CD4-positive, CD25-positive, alpha-beta regulatory T cell (primary cell): ENCODE measurements at places on chromosomes 16 and 17. TPM values are rescaled to one million over a fixed set of nuclear protein-coding genes. Genes with fewer than 3 reads are reported as not detected.

The NEUROD2 gene
- polyA plus RNA-seq = not detected

The ASPA gene
- not detected for polyA plus RNA-seq

The KRT33B gene
- polyA plus RNA-seq = not detected

DNA sequence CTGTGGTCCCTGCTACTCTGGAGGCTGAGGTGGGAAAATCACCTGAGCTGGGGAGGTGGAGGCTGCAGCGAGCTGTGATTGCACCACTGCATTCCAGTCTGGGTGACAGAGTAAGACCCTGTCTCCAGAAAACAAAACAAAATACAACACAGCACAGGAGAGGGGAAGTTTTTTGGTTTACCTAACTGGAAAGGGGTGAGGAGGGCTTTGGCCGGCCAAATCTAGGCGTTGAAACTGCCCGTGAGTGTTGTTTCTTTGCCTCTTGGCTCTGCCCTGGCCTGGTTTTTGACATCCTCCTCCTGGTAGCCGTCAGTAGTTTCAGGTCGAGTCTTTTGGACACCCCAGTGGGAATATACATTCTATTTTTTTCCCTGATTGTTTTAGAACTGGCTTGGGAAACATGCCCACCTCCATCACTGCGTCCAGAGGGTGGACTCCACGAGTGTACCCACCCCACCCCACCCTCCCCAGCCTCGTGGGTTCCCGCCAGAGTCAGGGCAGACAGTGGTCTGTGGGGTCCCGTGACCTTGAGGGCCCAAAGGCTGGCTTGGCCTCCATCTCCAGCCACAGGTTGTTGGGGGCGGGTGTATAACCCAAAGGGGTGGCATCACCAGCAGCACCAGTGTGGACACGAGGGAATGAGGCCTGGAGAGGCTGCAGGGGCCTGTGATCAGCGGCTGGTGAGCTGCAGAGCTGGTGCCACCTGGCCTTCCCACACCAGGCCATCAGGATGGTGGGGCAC, 42.7 kb downstream of the NT5M start:
- no peak overlapping the region for H3K4me3 ChIP-seq
- no peaks in the 10 kb centered on the region for H3K36me3 ChIP-seq
- no peak overlapping the region for H3K27ac ChIP-seq
- H3K4me1 ChIP-seq = no peaks in the 10 kb centered on the region

GRCh38 chr17:40896916-40897455, 11.9 kb upstream of the KRT20 start:
- no peak overlapping the region for H3K4me3 ChIP-seq
- H3K27me3 ChIP-seq = peaks cover 13% of the 10 kb centered on the region
- H3K27ac ChIP-seq = no peak overlapping the region
- H3K4me1 ChIP-seq = no peaks in the 10 kb centered on the region

DNA sequence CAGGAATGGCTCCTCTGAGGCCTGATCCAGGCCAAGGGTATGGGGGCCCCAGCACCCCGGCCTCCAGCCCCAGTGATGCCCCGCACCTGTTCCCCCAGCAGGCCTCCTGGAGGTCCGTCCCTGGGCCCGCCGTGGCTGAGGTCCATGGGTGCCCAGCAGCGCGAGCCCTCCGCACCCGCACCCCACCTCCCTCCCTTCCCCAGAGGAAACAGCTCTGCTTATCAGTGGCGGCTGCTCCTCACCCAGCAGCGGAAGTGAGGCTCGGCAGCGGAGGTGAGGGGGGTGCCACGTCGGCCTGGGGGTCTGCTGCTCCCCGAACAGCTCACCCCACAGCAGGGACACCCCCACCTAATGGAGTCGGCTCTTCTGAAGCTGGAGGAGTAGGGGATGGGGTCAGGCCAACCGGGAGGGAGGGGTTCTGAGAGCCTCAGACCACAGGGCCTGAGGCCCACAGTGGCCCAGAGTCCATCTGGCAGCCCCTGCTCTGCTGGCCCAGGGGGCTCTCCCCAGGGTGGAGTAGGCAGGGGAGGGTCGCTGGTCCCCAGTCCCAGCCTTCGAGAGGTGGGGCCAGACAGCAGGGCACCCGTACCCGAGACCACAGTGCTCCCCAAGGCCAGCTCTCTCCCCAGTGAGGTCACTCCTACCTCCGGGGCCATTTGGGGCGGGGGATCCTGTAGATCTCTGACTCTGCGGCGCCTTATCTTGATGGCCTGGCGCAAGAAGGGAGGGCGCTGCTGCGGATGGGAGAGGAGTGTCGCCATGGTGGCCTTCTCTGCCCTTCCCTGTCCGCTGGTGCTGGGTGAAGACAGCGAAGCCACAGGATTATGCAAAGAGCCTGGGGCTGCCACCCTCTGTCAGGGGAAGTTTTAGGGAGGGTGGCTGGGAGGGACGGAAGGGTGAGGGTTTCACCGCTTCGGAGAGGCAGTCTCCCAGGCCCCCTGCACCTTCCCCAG, at the start of gene UNC13D:
Gene UNC13D (minus strand): TSS at position 828 of the 953 bp plus-strand sequence. CDS start 67 bp downstream, at position 761.
- peaks cover 51% of the 10 kb centered on the region for H3K36me3 ChIP-seq
- peak within 1 kb of the TSS; percentile 69 for H3K4me3 ChIP-seq
- DNase-seq = peak; percentile 52
- H3K4me1 ChIP-seq = peaks cover 42% of the 10 kb centered on the region
- H3K27ac ChIP-seq = peak within 1 kb of the TSS; percentile 91

GRCh38 chr17:50062293-50063243, 6.7 kb downstream of the ITGA3 start:
- DNase-seq = no peak
- peaks cover 3% of the 10 kb centered on the region for H3K4me1 ChIP-seq
- H3K27ac ChIP-seq = no peak overlapping the region
- H3K27me3 ChIP-seq = no peaks in the 10 kb centered on the region
- H3K4me3 ChIP-seq = no peak overlapping the region

- H3K4me1 ChIP-seq = no peaks in the 10 kb centered on the region
- no peaks in the 10 kb centered on the region for H3K27me3 ChIP-seq
- no peak overlapping the region for H3K4me3 ChIP-seq
- DNase-seq = no peak
- H3K36me3 ChIP-seq = no peaks in the 10 kb centered on the region
Observed at GRCh38 chr16:12255473-12255872, 278.9 kb downstream of the SNX29 start.

DNA sequence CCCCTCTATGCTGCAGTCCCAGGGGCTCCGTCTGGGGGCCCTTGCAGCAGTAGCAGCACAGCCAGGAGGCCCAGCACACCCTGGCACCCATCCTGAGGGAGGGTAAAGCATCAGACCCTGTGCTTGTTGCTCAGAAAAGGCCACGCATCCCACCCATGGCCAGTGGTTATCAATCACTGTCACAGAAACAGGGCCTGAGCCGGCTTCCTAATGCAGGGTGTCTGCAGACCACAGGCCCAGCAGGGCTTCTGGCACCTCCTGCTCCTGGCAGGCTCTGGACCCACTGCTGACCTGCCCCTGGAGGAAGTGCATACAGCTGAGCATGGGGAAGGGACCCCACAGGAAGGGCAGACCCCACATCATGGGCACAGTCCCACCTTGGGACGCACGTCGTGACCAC, 26.9 kb upstream of the CDH15 start:
- no peak for DNase-seq
- peaks cover 33% of the 10 kb centered on the region for H3K36me3 ChIP-seq
- no peaks in the 10 kb centered on the region for H3K27me3 ChIP-seq
- H3K4me1 ChIP-seq = no peaks in the 10 kb centered on the region

GRCh38 chr16:1439058-1439698, 5.2 kb downstream of the CCDC154 start:
- no peak overlapping the region for H3K4me3 ChIP-seq
- H3K4me1 ChIP-seq = no peaks in the 10 kb centered on the region
- H3K27ac ChIP-seq = no peak overlapping the region
- no peak for DNase-seq
- no peaks in the 10 kb centered on the region for H3K36me3 ChIP-seq
- no peaks in the 10 kb centered on the region for H3K27me3 ChIP-seq
